ENCODE measurements at places on chromosomes 13 and 19.

DNA sequence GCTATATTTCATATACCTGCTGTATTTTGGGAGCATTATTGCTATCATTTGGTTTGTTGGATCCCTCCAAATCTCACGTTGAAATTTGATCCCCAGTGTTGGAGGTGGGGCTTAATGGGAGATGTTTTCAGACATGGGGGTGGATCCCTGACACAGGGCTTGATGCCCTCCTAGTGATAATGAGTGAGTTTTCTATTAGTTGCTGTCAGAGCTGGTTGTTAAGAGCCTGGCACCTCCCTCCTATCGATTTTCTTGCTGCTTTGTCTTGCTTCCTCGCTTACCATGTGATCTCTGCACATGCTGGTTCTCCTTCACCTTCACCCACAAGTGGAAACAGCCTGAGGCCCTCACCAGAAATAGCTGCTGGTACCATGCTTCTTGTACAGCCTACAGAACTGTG, 259.9 kb upstream of the STARD13 start:
- DNase-seq = no peak

GRCh38 chr19:3995607-3996006, 10.3 kb upstream of the EEF2 start:
- no peak for DNase-seq

- DNase-seq = no peak
Measured at GRCh38 chr13:106424805-106425204, 110.7 kb downstream of the EFNB2 start.

DNA sequence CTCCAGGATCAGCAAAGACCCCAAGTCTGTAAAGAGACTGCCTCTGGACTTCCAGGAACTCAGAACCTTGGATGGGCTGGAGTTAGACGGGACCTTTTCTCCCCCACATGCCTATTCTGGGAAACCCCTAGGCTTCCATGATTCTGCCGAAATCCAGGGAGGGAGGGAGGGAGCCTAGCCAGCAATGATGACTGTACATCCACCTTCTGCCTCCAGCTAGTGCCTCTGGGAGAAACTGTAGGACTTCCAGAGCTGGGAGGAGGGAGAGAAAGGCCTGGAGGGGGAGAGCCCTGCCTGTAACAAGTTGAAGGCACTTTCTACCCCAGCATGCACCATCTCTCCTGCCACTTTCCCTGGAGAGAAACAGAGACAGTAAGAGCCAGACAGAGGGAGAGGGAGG, 6.0 kb upstream of the HAS1 start:
- DNase-seq = no peak
